ENCODE measurements at places on chromosomes 4 and X.
A peak's percentile ranks its signal among the peaks of the same experiment; 100 is the strongest.

GRCh38 chrX:127879585-127879984, 172.6 kb downstream of the ACTRT1 start:
- no peak for DNase-seq

GRCh38 chrX:63250253-63250868, 100.8 kb downstream of the SPIN4 start:
- DNase-seq, result peak; percentile 2

DNA sequence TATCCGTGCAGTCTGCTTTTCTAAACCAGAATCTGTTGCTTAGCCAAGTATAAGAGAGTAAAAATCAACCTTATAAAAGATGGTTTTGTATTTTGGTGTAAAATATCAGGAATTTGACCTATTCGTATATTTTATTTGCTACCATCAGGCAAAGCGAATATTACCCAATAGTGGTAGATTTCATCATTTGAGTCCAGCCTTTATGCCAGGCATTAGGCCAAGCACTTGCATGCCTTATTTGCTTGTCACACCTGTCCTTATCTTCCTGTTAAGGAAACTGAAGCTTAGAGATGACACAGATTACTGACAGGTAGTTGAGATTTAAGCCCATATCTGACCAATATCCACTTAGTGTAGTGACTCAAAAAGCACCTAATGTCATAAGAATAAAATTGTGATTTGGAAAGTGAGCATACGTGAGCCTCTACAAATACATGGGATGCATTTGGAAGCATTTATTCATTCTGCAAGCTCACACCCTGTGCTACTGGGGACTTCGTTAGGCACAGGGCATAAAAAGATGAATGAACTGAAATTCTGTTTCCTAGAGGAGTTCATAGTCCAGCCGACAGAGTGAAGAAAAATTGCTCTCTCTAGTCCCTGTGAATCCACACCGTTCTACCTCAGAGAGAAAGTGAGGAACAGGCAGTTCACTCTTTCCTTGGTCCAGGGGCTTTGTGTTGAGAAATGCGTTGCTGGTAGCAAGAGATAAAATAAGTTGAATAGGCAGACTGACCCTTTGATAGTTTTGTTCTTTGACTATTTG, 2.3 kb upstream of the RNF212 start:
- no peak for DNase-seq

DNA sequence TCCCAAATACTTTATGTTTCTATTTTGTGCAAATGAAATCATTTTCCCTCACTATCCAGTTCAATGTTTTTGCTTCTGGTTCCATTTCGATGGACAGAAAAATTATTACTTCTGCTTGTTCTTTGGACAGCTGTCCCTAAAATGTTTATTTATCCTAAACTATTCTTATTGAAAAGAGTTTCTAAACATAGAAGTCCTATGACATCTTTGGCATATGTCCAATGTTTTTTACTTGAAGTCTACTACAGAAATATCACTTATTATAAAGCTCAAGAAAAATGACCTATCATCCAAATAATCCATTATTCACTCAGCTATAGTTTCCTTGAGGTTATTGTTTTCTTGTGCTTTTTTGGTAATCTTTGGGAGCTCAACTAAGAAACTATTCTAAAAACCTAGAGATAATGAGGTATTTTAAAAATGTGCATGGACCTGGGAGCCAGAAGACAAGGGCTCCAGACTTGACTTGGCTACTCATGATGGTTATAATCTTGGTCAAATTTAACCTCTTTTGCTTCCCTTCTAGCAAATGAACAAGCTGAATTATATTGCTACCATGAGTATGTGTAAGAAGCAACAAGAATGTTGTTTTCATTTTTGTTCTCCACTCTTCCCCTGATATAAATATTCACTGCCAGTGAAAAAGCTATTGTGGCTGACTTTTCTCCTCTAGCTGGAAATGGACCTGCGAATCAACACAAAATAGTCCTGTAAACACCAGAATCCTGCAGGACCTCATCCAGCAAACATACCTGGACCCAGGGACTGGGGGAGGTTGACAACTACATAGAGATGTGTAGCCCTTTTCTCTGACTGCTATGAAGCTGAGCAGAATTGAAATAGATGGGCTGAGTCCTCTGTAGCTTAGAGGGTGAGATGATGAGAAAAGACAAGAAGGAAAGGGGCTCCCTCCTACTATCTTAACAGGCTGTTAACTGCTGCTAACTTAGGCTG, 137.4 kb downstream of the FRYL start:
- no peak for DNase-seq

DNA sequence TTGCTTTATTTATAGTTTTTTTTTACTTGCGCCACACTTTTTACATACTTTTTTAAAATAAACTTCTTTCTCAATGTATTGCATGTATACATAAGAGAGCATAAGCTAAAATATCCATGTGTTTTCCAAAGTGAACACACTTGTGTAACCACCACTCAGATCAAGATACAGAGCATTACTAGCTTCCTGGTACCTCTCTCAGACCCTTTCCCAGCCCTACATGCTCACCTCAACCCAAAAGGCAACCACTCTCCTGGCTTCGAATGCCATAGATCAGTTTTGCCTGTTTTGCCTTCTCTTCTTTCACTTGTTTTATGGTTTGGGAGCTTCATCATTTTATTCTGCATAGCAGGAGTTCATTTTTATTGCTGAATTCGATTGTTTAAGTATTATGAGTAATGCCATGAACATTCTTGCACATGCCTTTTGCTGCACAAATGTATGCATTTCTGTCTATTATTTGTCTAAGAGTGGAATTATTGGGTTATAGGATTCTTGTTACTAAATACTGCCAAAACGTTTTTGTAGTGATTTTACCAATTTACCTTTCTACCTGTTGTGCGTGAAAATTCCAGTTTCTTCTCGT, 45.9 kb upstream of the NUDT6 start:
- DNase-seq, result no peak

- no peak for DNase-seq
Observed at GRCh38 chrX:97909245-97909644, 1025.5 kb downstream of the RPA4 start.

GRCh38 chr4:3484057-3484973, 21.2 kb downstream of the DOK7 start:
- no peak for DNase-seq

DNA sequence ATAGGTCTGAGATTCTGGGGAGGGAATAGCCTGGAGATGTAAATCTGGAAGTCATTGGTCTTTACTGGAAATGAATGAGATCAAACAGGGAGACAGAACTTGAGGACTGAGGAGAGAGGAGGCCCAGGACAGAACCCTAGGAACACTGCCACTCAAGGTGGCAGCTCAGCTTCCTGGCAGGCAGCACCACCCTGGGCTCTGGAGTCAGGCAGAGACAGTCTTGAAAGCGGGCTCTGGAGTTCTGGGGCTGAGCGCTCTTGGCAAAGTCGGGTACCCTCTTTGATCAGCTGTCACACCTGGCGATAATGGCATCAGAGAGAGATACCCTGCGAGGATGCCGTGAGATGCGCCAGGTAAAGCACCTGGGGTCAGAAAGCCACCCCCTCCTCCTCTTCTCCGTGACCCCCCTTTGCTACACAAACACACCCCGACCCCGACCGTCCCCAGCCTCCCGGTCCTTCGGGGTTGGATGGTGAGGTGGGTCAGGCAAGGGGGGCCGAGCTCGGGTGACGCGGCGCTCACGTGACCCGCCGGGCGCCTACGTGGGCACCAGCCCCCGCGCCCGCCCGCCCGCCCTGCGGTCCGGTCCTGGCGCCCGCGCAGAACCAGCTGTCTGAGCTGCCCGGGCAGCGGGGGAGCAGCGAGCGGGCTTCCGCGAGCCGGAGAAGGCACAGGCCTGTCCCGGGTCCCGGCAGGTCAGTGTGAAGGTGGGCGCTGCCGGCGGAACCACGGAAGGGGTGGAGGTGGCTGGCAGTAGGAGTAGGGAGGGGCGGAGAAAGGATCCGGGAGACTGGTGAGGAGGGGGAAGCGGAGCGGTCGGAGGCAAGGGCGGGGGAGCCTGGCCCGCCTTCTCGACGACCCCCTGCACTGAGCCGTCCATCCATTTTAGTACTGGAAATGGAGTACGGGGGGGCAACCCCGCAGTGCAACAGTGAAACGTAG, at the start of gene TCEAL3:
TCEAL3 (plus strand) TSS at position 600 of the 942 bp plus-strand sequence. CDS start 1,102 bp downstream, outside the sequence.
- DNase-seq, result no peak

- DNase-seq, result no peak
Observed at GRCh38 chr4:95432466-95432865, 116.3 kb downstream of the UNC5C start.

DNA sequence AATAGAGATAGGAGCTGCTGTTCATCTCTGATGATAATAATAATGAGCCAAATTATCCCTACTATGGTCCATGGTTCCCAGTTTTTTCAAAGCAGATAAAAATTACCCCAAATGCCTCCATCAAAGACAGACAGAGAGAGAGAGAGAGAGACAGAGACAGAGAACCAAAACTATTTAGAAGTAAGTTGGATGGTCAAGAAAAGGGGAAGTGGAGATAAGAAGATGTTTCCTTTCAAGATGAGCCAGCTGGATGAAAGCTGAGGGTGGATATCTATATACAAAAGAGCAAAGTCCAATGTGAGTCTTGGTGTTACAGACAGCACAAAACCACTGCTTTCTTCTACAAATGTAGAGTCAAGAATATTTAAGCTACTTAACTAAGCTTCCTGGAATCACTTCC, 173.9 kb downstream of the GRIA3 start:
- DNase-seq, result no peak

GRCh38 chr4:26873391-26874026, 12.9 kb downstream of the STIM2 start:
- peak; percentile 91 for DNase-seq

DNA sequence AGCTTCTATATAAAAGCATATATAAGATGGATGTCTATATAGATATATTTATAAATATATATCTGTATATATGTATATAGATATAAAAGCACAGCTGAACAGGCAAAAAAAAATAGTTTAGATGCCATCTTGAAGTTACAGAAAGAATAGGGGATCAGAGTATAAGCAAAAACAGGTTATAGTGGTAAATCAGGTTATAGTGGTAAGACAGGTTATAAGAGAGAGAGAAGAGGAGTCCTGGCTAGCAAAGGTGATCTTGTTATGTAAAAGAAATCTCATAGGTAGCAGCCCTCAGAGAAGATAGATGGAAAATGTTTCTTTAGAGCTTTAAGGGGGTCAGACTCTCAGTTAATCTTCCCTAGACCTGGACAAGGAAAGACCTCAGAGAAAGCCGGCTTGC, 1263.1 kb downstream of the PCDH7 start:
- DNase-seq, result no peak

Measured in CD4-positive, alpha-beta T cell (primary cell).